ENCODE measurements at places on chromosomes 7 and 10. TPM values are rescaled to one million over a fixed set of nuclear protein-coding genes. Genes with fewer than 3 reads are reported as not detected.
A peak's percentile ranks its signal among the peaks of the same experiment; 100 is the strongest.

DNA sequence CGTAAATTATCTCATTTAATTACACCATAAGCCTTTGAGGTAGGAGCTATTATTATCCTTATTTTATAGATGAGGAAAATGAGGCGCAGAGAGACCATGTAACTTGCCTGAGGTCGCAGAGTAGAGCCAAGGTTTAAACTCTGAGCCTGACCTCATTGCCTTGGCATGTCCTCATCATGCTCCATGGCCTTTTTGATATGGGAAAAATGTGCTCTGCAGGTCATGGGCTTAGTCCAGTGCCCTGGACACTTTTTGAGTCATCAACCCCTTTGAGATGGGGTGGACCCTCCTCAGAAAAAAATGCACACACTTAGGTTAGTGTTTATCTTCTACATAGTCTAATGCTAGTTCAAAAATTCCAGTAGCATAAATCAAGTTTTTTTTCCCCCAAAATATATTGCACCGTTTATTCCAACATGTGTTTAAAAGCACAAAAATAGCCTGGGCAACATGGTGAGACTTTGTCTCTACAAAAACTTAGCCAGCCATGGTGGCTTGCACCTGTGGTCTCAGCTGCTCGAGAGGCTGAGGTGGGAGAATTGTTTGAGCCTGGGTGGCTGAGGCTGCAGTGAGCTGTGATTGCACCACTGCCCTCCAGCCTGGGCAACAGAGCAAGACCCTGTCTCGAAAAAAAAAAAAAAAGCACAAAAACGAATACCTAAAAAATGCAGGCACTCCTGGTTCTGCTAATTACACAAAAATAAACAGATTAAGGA, 28.6 kb upstream of the TMEM178B start:
- DNase-seq: no peak

DNA sequence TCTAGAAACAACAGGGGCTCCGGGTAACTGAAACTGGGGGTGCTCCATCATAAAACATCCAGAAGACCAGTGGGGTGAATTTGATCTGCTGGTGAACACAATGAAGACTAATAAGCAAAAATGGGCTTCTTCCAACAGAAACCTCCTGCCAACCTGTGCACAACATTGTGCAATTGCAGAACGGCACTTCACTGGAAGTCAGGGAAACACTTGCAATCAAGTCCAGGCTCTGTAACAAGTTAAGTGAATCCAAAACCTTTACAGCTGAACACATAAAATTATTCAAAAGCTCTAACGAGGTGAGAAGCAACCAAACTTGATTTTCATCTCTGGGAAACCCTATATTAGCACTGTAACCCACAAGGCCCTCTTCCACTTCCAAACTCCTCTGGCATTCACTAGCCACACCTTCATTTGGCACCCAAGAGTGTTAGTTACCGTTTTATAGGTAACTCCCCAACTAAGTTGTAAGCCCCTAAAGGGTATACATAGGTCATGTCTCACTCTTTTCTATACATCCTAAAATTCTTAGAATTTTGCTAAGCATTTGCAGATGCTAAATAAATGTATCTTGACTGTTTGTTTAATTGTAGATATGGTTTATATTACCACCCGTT, 22.0 kb downstream of the IMMP2L start:
- peak; percentile 6 for DNase-seq

- DNase-seq: no peak
Observed at GRCh38 chr10:15719899-15720634, at the start of gene ITGA8. Gene ITGA8 (minus strand): TSS chr10:15719922. CDS start chr10:15719771, 151 bp downstream.

DNA sequence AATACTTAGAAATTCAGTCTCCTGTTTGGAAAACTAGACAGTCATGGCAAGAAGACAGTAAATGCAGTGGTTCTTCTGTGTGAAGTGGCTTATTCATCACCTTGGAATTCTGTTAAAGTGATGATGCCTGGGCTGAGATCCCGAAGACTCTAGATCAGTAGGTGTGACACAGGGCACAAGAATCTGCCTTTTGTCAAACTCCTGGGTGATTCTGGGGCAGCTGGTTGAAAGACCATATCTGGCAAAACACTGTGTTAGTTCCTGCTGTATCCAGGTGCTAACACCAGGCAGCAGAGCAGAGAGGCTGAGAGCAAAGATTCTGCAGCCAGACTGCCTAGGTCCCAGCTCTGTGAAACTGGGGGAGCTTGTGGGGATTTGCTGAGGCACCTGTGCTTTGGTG, 26.5 kb downstream of the MRC1 start:
- peak; percentile 76 for DNase-seq

GRCh38 chr7:133293384-133294160, 40.7 kb downstream of the EXOC4 start:
- no peak for DNase-seq

PRKAR2B gene
- total RNA-seq: 0.15 TPM

OPTN gene
- total RNA-seq: 79.6 TPM

TRIM50 gene
- not detected for total RNA-seq

MINDY4 gene
- 12.4 TPM for total RNA-seq

Measured in MCF 10A (cell line).